ENCODE measurements at places on chromosomes 2 and 18. TPM values are rescaled to one million over a fixed set of nuclear protein-coding genes. Genes with fewer than 3 reads are reported as not detected.

GRCh38 chr2:120722246-120722567 lies 13.5 kb upstream of the GLI2 start:
- no peak for DNase-seq

The LINC00305 gene
- not detected for polyA plus RNA-seq

GRCh38 chr18:59988098-59988706 lies 88.4 kb downstream of the PMAIP1 start:
- peak; percentile 35 for DNase-seq

- DNase-seq: no peak
Observed at GRCh38 chr2:216784456-216784855, 75.4 kb downstream of the TNP1 start.

DNA sequence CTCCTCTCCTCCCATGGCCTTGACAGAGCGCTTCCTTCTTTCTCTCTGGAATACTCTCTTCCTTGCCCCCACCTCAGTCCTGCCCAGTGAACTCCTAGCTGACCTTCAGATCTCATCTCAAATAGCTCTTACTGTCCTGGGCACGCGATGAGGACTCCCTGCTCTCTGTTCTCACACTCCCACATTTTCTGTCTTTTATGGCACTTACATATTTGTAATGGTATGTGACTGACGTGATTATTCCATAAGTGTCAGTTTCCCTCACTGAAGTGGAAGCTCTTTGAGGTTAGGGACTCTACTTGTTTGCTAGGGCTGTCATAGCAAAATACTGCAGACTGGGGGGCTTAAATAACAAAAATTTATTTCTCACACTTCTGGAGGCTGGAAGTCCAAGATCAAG lies 1.7 kb upstream of the DYSF start:
- DNase-seq: no peak

- DNase-seq: no peak
Observed at GRCh38 chr2:31729442-31730092, 148.8 kb upstream of the SRD5A2 start.

DNA sequence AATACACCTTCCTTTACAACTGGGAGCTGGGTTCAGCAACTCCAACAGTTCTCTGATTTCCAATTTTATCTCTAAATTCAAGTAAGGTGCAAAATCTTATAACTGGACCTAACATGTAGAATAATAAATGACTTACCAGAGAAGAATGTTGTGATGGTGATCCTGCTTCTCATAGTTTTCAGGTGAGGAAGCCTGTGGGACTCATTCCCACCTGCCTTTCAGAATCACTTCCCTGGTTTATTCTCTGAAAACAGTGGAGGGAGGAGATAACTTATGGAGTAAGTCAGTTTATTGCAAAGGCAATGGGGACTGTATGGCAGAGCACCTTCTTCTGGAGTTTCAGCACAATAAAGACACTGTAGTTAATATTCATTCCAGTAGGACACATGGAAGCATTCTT lies 1188.2 kb upstream of the FAM98A start:
- no peak for DNase-seq

DNA sequence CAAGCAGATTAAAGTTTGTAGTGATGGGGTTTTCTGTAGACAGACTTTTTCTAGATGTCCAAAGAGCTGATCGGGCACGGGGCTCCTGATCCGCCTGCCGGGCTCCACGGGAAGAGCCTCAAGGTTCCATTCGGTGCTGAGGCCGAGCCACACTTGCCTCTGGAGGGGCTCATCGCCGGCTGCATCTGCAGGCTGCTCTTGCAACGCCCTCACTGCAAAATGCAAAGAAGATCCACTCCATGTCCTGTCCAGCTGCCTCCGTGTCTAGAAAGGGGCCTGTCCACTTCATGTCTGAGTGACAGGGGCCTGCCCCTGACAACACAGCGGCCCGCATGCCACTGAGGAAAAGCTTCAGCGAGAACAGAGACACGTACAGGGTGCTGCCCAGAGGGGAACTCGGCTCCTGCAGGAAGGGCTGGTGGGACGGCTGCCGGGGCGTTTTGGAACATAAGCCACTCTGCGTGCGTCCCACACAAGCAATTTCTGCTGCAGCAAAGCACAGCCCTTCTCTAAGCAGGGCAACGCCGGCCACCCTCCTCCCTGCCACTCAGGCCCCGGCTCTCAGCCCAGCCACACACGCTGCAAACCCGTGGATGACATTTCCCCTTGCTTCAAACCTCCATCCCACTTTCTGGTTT lies 53.6 kb upstream of the CTDP1 start:
- DNase-seq: no peak

DNA sequence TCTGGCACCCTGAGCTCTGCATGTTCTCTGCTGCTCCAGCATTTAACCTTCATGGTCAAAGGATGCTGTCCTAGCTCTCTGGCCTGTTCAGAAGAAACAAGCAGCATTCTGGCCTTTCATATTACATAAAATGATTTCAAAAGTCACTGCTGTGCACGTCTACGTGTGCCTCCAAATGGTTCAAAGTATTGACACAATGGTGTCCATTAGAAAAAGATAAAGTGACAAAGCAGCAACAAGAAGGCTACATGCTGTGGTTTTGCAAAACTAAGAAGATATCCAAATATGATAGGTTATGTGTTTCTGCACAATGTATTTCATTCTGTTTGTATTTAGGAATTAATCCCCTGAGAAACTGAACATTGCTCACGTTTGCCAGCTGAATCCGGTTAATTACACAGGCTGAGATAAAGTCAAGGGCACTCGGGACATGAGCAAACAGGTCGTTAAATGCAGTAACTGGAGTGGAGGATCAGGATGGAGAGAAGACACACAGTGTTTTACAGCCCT lies 258.5 kb downstream of the DOK6 start:
- no peak for DNase-seq

DNA sequence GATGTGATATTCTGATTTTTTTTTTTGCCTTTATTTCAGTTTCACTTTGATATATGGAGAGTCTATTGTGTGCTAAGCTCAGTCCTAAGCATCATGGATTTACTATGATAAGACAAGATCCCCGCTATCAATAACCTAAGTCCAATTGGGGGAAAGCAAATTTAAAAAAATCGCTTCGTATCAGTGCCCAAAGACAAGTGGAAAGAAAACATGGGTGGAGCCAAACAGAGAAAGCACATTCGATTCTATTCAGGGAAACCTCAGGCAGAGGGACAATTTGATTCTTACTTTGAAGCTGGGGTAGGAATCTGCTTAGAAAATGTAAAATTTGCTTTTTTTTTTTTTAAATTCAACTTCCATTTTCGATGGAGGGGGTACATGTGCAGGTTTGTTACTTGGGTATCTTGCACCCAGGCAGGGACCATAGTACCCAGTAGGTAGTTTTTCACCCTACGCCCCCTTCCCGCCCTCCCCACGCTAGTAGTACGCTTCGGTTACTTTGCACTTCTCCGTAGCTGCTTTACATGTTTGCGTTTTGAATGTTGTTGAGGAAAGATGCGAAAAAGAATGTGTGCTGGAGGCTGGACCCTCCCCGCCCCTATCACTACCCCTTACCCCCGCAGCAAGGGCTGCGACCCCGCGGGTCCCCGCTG lies 12.4 kb downstream of the KIF5C start:
- DNase-seq: no peak

The LRRTM1 gene
- polyA plus RNA-seq: not detected

The FNDC4 gene
- 0.11 TPM for polyA plus RNA-seq

- DNase-seq: no peak
Observed at GRCh38 chr18:48371854-48372602, 37.2 kb downstream of the ZBTB7C start.

- DNase-seq: no peak
Observed at GRCh38 chr18:295756-296490, 28.1 kb upstream of the THOC1 start.
